ENCODE measurements at places on chromosomes 12 and 14. TPM values are rescaled to one million over a fixed set of nuclear protein-coding genes. Genes with fewer than 3 reads are reported as not detected.
A peak's percentile ranks its signal among the peaks of the same experiment; 100 is the strongest.

DNA sequence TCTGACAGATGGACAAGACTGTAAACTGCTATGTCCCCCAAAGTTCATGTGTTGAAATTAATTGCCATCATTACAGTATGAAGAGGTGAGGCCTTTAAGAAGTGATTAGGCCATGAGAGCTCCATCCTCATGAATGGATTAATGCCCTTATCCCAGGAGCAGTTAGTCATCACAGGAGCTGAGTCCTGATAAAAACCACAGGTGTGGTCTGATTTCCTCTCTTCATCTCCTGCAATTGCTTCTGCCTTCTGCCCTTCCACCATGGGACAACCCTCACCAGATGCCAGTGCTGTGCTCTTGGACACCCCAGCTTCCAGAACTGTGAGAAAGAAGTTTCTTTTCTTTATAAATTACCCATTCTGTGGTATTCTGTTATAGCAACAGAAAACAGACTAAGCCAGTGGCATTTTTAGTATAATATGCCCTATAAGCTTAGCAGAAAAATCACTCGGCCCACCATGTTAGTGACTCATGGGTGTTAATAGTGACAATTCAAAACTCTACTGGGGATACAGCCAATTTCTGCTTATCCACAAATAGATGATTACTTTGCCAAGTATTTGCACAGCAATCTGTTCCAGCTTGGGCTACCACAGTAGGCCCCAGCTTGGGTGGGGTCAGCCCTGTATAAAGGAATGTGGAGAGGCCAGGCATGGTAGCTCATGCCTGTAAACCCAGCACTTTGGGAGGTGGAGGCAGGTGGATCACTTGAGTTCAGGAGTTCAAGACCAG, 129.0 kb upstream of the BCL2L14 start:
- DNase-seq = peak; percentile 91

Gene HOMEZ
- 15.0 TPM for total RNA-seq

Gene TMPRSS12
- total RNA-seq = not detected

DNA sequence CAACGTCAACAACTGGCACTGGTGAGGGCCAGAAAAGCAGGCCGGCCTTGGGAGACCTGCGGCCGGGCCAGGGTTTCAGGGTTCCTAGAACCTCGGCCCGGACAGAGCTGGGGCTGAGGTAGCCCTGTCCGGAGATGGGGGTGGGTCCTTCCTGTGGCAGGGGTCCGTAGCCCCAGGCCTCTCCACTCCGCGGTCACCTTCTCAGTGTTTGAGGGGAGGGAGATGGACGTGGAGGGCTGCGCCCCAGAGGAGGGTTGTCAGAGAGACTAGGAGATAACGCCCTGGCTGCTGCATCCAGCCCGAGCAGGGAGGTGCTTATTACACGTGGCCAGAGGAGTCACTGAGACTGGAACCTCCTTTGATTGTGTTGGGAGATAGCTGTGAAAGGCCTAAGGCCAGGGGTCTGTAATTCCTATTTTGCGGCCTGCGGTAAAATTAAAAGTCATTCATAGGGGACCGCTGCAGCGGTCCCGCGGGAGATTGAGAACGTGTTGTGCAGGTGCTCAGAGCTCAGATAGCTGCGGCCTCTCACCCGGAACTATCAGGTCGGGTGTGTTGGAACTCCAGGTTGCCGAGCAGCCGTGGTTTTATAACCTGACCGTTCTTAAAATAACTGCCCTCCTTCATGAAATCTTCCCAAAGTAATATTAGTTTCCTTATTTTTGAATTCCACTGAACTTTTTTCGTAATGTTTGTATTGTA, 507 bp downstream of the AHSA1 start:
- peak; percentile 3 for DNase-seq

- DNase-seq = no peak
Observed at GRCh38 chr12:65666876-65667275, 157.4 kb upstream of the HMGA2 start.

Gene HPD
- total RNA-seq = 2.1 TPM

GRCh38 chr14:54010981-54011380, 54.4 kb upstream of the BMP4 start:
- no peak for DNase-seq

- no peak for DNase-seq
Observed at GRCh38 chr12:22677781-22678574, 53.0 kb downstream of the ETNK1 start.

Gene RNASE1
- 0.52 TPM for total RNA-seq

DNA sequence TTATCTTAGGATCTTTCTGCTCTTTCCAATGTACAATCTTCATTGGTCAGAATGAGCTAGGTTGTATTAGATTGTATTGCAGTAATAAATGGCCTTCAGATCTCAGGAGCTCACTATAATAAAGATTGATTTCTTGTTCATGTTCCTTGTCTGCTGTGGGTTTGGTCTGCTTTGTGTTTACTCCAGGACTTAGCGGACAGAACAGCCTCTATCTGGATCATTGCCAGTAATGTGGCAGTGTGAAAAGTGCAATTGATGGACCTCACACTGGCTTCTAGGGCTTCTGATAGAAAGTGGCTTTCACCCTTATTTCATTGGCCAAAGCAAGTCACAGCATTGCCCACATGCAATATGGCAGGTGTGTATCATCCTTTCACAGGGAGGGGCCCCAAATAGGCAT, 81.2 kb downstream of the BTG1 start:
- DNase-seq = peak; percentile 42

Gene RDH12
- not detected for total RNA-seq

DNA sequence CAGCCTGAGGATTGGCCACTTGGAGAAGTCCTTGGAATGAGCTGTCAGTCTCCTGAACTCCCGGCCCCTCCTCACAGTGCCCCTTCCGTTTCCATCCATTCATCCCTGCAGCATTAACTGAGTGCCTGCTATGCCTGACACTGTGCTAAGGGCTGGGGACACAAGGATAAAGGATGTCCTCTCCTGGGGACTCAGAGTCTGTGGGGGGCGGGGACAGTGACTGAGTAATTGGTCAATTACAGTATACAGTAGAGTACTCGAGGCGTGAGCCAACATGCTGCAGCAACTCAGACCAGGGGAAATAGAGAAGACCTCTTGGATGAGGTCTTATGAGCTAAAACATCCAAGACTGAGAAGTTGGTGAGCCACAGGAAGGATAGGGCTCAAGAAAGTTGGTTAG, 43.4 kb upstream of the PWP1 start:
- DNase-seq = no peak

DNA sequence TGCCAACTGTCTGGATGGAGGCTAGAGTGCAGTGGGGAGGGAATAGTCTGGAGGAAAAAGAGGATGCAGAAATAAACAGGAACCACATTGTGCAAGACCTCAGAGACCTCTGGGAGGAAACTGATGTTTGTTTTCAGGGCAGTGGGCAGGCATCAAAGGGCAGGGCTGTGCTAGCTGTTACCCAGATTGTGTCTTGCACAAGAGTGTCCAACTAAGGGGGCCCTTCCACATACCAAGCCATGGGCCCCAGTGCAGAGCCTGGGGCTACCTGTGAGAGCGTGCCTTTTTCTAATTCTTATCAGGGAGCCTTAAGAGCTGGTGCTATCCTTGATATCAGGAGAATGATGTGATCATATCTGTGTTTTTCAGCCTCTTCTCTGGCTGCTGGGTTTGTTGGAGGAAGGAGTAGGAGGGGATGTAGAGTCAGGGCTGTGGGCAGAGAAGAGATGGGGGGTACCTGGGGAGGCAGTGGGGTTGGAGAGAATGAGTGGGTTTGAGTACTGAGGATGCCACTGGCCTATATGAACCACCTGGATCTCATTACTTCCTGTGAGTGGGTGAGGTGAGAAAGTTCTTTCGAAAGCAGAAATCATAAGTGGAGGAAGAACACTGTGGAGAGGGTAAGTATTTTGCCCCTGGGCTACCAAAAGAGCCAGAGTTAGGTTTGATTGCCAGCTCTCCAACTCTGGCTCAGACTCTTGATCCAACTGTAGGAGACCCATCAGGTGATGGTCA, 259.2 kb upstream of the CRY1 start:
- DNase-seq = peak; percentile 47

Gene TAS2R8
- total RNA-seq = not detected

DNA sequence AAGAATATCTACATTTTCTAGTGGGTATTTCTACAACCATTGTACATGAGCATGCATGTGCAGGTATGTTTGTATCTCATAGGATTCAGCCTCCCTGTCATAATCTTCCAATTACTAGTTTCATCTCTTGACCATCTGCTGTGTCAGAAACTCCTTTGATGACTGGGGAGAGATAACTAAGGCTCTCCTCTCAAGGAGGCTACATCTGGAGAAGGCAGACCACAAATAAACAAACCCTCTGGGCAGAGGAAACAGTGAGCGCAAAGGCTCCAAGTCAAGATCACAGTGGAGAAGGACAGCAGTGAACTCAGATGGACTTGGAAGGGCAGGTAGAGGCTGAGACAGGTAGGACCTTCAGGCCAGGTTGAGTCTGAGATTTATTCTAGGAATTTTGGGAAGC, 166.4 kb downstream of the PELI2 start:
- DNase-seq = no peak

DNA sequence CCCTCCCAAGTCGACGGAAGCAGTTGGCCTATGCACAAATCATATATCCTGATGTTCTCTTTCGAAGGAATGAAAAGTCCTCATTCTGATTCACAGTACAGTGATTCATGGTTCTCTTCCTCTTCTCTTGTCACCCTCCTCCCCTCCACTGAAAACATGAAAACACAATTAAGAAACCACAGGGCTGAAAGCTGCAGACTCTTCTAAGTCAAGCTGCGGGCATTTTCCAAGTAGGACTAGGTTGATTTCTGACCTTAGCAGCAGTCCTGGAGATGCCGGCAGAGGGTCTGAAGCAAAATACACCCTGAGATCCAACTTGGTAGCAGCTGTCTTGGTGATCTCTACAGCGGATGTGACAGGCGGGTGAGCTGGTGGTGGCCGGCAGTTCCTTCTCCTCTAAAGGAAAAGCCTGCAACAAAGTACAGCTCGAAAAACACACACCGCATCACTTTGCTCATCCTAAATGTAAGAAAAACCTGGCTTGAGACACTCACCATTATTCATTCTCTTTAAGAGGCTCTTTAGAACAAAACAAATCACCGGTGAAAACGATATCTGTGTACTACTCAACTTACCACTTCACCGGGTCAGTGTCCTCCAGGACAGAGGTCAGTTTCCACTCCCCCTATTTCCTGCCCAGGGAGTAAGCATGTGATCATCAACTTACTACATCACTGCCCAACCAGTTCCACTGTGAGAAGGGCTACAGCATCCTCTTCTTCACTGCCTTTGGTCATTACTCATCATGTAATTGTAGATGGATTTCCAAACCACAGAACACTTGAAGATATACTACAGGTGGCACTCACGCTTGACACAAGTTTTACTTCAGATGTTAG, 6.0 kb downstream of the TMCC3 start:
- peak; percentile 97 for DNase-seq

DNA sequence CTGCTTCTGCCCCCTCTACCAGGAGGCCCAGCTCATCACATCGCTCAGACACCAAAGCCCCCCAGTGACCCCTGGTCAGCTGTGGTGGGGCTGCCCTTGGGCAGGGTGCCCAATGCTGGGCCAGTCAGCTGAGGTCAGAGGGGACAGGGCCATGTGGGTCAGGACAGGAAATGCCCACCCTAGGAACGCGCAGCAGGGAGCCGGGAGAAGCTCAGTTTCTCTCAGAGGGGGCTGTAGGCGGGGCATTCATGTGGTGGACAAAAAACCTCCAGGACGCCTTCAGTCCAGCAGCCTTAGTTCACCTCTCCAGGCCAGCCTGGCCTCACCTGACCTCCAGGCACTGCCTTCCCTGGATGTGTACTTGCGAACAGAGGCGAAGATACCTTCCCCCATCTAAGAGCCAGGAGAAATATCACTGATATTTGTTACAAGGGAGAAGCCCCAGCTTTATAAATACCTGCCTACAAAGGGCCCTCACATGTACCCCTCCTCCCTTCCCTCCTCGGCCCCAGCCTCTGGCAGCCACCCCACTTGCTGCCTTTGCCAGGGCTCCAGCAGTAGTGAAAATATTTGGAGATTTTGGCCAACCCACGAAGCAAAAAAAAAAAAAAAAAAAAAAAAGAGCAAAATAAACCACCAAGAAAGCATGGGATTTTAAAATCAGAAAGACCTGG, 41.9 kb upstream of the PLEKHG6 start:
- no peak for DNase-seq

Gene SLC38A4
- total RNA-seq = under 0.01 TPM

Gene PTPRR
- total RNA-seq = 0.45 TPM

Gene KLRD1
- total RNA-seq = 4.1 TPM

DNA sequence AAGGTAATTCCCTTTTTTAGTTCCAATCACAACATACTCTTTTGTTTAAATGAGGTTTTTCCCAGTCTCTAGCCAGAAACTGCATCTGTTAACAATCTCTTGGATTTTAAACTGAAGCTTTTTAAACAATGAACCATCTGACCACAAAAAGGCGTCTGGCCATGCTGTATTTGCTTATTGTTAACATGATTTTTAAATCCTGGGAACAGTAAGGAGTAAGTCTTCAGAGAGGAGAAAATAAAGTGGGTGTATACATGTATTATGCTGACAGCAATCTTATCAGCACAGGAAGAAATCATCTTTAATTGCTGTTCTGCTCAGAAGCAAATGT, 106.2 kb downstream of the DAAM1 start:
- no peak for DNase-seq

Gene SLC25A21
- total RNA-seq = 0.89 TPM

GRCh38 chr12:58750484-58750883, 169.8 kb downstream of the LRIG3 start:
- peak; percentile 44 for DNase-seq

DNA sequence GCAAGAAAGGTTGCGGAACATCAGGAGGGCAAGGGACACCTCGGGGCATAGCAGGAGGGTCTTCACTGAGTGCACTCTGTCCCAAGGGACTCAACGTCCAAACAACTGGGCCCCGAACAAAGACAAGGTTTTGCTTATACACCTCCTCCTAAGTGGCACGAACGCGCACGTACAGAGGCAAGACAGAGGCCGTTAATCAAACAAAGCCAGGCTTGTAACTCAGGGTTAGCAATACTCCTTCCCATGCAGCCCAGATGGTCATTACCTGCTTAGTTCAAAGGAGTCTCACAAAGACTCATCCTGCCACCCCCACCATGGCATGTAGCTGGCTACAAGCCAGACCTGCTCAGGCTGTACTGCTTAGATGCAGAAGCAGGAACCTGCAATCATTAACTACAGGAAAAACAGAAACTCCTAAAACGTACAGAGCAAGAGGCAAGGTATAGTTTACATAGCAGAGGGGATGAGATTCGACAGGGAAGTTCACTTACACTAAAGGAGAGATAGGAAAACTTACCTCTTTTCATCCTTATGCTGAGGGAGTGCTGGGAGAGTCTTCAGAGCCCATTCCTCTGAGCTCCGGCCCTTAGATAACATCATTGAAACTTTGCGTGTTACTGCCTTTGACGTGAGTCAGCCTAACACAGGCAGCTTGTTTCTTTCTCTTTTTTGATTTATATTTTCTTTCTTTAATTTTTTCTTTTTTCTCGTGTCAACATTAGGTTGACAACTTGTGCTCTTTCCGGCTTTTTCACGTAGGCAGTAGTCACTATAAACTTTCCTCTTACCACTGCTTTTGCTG, 1319.1 kb downstream of the TMEM121 start:
- peak; percentile 95 for DNase-seq

All from renal cortical epithelial cell (primary cell).